Stimulated activated CD8-positive, alpha-beta memory T cell treated with anti-CD3 and anti-CD28 coated beads, Interleukin-2, amount 100 ng/mL, for 48 hours (primary cell): ENCODE measurements at places on chromosomes 6 and 20.
A peak's percentile ranks its signal among the peaks of the same experiment; 100 is the strongest.

DNA sequence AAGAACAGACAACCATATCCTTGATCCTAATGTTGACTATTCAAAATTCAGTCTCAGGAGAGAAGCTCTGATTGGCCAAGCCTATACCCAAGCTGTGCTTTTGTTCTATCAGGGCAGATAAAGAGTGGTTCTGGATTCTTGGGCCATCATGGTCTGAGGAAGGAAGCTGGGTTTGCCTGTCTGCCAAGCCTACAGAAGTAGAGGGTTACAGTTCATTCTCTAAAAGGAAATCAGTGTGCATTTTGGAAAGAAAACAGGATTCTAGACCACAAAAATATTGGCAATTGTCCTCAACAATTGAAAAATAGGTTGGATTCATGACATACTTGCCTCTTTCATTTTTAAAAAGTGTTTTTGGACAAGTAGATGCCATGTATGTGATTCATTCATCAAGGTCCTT lies 145.4 kb upstream of the BMP2 start:
- no peak for DNase-seq

DNA sequence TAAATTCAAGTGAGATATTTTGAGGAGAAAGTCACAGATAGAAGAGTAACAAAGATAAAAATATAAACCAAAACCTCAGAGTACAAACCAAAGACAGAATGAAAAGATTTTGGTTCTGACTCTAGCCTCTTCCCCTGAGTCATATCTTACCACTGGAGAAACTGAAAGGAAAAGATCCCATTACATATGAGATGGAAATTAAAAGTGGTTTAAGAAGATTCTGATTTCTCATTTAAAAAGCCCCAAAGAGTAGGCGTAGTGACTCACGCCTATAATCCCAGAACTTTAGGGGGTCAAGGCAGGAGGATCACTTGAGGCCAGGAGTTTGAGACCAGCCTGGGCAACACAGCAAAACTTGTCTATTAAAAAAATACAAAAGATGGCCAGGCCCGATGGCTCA lies 30.6 kb downstream of the SPINT4 start:
- DNase-seq: no peak

GRCh38 chr6:139708337-139709199 lies 334.1 kb upstream of the CITED2 start:
- no peak for DNase-seq

DNA sequence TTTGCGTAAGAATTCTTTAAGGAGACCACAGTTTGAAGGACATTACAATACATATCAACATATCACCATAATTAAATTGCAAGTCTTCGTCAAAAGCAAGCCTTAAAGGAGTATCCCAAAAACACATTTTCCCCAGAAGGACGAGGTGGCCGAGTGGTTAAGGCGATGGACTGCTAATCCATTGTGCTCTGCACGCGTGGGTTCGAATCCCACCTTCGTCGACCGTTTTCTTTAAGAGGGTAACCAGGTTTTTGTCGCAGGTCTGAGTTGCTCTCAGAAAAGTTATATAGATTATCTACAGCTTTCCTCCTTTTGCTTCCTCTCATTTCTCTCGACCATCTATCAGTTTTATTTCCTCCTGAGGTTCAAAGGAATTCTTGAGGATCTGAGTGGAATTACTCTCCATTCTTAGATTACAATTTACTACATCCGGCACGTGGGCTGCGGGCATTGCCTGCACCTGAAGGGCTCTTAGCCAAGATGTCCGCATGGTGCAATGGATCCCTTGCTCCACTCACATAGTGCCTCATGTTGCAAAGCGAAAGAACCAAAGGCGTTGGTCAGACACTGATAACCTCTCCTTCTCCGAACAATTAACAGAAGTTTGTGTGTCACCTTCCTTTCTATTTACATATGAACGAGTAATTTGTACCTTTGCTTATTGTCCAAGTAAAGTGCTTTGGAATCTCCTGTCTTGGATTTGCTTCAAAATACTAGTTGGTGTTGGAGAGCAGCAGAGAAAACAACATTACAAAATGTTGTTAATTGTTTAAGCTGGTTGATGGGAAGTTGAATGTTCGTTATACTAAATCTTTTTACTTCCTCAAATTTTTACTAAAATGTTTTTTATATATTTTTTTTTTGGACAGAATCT lies 14.0 kb downstream of the POM121L2 start:
- DNase-seq: peak; percentile 36

DNA sequence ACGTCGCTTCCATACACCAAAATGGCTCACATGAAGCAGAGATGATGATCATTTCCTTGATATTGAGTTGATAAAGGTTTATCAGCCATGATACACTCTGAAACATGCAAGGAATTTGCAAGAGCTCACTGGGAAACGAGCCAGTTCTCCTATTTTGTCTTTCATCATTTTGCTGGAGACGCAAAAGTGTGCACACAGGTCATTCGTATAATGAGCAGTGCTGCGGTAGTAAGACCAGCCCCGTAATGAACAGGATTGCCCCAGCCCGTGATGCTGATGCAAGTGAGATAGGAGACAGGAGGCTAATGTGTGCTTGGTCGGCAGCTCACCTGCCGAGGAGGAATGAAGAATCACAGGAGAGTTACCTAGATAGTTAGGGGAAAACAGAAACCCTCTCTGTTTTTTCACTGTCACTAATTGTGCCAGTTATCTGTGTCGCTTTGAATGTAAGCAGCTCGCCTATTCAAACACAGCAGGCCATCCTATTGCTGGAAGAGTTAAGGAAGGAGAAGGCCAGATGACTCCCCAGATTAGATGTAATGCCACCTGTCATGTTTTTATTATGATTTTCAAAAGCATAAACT lies 391.8 kb downstream of the SAMD5 start:
- no peak for DNase-seq

GRCh38 chr20:13249118-13249797 lies 28.2 kb downstream of the ISM1 start:
- no peak for DNase-seq

- DNase-seq: no peak
Observed at GRCh38 chr20:53194306-53195290, 222.4 kb downstream of the TSHZ2 start.

- no peak for DNase-seq
Observed at GRCh38 chr6:39777661-39778060, 14.5 kb upstream of the DAAM2 start.

GRCh38 chr6:26267083-26267589 lies 97.9 kb upstream of the BTN3A2 start:
- DNase-seq: no peak

DNA sequence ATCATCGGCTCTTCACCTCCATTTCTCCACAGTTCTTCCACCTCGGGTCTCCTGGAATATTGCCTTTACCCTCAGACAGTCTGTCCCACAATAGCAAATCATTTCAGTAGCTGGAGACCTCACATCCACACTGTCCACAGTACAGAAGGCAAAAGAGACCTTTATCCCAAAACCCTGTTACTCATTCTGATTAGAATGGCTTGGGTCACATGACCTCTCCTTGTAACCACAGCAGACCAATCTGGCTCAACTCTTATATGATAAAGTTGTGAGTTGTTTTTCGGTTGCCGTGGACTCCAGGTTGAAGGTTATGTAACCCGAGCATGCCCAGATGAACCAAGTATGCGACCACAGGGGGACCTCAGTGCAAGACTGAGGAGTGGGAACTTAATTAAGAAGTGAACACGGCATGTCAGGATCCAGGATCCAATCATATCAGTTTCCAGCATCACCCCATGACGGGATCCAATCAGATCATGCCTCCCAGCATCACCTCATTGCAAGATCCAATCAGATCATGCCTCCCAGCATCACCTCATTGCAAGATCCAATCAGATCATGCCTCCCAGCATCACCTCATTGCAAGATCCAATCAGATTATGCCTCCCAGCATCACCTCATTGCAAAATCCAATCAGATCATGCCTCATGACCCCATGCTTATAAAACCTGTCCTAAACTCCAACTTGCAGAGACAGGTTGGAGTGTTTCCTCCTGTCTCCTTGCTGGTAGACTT lies 68.7 kb downstream of the LY86 start:
- DNase-seq: no peak

DNA sequence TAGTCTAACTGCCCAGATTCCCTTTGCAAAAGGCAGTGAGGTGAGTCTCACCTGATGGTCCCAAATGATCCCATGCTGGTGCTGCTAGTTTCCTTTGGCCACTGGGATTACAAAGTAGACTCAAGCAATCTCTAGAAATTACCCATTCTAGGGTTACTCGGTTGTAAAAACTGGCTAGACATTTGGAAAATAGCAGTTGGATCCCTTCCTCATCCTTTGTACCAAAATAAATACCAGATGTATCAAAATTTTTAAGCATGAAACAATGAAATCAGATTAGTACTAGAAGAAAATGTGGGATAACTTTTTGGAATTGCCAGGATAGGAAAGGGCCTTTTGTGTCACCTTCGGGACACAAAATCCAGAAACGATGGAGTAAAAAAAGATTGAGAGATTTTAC lies 112.9 kb upstream of the TOP1 start:
- no peak for DNase-seq

DNA sequence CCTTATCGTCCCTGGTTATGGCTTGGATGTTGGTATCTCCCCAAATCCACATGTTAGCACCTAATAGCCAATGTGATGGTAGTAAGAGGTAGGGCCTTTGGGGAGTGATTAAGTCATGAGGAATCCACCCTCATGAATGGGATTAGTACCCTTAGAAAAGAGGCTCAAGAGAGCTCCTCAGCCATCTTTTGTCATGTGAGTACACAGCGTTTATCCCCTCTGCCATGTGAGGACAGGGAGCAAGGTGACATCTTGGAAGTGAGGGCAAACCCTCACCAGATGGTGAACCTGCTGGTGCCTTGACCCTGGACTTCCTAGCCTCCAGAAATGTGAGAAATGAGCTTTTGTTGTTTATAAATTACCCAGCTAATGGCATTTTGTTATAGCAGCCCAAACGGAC lies 16.1 kb upstream of the SIRPB2 start:
- no peak for DNase-seq

- DNase-seq: no peak
Observed at GRCh38 chr6:77264970-77265369, 198.3 kb downstream of the HTR1B start.
